SW480 (cell line): ENCODE measurements at places on chromosomes 3 and 15.
A peak's percentile ranks its signal among the peaks of the same experiment; 100 is the strongest.

GRCh38 chr3:117463276-117464115, 753.9 kb downstream of the TUSC7 start:
- no peak for DNase-seq

- DNase-seq: no peak
Observed at GRCh38 chr15:85496151-85496550, 115.7 kb downstream of the AKAP13 start.

- no peak for DNase-seq
Observed at GRCh38 chr3:179428876-179429548, 22.3 kb downstream of the GNB4 start.

DNA sequence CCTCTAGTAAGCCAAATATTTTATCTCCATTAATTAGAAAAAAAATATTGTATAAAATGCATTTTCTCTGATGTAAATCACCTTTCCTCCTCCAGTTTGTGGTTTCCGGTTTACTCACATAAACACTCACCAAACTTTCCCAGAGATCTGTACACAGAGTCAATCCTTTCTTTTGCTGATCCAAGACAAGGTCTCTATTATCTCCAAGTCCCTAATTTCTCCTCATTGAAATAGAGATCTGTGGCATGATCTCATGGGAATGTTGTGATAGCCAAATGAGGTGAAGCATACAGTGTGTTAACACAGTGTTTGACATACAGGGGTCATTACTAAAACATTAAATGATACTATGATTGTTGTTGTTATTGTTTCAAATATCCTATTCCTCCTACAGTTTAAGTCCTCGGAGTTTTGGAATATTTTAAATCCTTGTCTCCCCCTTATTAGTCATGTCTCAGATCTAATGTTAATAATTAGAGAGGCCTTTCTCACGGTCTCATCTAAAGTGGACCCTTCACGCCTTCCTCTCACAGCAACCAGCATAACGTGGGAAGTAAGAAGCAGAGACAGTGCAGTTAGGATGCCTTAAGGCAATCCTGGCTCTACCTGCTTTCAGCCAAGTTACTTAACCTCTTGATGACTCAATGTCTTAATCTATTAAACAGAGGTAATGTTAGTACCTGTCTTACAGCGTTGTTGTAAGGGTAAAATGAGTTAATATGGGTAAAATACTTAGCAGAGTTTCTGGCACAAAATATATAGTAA, 333.3 kb downstream of the GRM7 start:
- no peak for DNase-seq

- no peak for DNase-seq
Observed at GRCh38 chr3:194046995-194047645, 88.8 kb upstream of the HES1 start.

DNA sequence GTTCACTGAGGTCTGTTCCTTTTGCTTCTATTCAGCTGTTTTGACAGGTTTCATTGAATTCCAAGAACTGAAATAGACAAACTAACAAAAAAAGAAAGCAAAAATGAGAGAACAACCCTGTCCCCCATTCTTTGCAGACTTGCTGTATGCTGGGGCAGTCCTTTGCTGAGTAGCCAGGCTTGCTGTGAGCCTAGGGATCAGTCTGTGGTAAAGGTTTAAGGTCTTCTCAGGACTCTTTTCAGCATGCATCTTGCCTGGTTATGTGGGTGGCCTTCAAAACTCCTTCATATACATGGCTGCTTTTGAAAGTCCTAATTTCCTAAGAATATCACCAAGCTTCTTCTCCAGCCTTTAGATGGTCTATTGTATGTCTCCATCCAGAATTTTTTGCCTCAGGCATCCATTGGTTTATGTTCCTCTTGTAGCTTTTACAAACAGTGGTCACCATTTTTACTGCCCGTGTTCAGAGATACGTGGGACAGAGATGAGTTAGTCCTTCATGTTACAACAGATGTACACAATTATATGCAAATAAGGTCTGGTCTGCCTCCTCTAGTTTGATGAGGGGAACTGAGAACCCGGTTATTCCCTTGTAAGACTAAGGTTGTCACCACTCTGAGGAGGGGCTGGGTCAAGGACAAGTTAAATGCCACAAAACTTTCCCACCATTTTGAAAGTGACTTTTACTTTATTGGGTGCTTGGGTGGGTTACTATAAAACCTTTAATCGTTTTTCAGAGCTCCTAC, 41.4 kb downstream of the SACM1L start:
- DNase-seq: no peak

GRCh38 chr3:141093397-141093796, 42.2 kb downstream of the SPSB4 start:
- no peak for DNase-seq

DNA sequence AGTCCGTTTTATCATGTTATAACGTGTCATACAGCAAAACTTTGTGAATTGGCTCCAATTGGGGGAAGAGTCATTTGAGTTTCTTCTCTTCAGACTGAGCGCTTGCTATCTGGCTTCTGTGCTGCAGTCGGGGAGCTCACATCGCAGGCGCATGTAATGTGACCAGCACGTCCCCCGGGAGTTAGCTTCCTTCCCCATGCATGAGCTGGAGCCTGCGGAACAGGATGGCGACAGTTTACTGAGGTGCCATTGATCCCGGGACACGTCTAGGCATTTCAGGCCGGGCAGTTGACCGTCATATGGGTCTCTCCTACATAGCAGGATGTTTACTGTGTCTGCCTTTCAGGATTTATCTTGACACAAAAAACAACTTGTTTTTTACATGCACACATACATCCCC, 44.8 kb downstream of the CMTM8 start:
- DNase-seq: no peak

DNA sequence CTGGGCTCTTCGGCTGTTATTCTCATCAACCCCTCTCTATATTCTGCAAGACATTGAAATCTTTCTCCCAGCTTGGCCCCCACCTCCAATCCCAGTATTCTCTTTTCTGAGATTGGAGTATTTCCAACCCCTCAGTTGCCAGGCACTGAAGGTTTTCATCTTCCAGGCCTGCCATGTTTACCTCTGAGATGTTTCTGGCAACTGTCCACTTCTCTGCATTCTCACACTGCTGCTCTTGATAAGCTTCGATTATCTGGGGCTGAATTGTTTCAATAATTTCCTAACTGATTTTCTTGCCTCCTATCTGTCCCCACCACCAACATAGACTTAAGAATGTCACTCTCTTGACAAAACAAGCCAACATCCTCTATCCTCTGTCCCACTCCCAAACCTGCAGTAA, 1.4 kb upstream of the GPR156 start:
- no peak for DNase-seq

DNA sequence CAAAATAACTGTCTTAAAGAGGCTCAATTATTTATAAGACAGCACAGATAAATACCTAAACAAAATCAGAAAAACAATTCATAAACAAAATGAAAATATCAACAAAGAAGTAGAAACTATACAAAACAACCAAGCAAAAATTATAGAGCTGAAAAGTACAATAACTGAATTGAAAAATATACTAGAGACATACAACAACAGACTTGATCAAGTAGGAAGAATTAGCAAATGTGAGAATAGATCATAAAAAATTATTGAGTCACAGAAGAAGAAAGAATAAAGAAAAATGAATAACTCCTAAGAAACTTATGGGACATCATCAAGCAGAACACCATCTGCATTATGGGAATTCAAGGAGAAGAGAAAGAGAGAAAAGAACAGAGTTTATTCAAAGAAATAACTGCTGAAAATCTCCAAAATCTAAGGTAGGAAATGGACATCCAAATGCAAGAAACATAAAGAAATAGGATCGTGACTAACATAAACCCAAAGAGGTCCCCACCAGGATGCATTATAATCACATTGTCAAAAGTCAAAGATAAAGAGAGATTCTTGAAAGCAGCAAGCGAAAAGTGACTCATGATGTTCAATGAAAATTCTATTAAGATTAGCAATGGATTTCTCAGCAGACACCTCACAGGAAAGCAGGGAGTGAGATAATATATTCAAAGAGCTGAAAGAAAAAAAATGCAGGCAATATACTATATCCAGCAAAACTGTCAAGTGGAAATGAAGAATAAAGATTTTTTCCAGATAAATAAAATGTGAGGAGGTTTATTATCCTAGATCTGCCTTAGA, 85.9 kb downstream of the DCLK3 start:
- DNase-seq: no peak

- DNase-seq: peak; percentile 77
Observed at GRCh38 chr3:139111392-139112229, 66.9 kb upstream of the PRR23C start.

GRCh38 chr3:78506581-78507195, 1261.1 kb downstream of the ROBO1 start:
- DNase-seq: peak; percentile 31

- DNase-seq: peak; percentile 33
Observed at GRCh38 chr3:181718987-181719911, 7.5 kb downstream of the SOX2 start.

- no peak for DNase-seq
Observed at GRCh38 chr15:99662903-99663302, 70.3 kb downstream of the LYSMD4 start.

DNA sequence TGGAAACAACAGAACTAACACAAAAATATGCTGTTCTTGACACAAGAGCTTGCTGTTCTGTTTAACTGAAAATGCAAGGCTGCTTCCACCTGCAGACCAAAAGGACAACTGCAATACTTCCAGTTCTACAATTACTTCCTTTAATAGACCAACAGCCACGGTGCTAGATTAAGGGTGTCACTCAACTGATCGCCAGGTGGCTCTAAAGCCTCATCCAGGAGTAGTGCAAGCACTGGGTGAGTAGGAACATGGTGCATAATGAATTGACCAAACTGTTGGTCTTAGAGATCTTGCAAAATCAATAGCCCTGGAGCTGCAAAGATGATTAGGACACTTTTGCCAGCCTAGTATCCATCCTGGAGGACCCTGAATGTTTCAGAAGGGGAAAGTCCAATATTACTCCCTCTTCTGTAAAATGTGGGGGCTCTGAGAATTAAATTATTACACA, 3.6 kb upstream of the CLDN16 start:
- DNase-seq: peak; percentile 96

DNA sequence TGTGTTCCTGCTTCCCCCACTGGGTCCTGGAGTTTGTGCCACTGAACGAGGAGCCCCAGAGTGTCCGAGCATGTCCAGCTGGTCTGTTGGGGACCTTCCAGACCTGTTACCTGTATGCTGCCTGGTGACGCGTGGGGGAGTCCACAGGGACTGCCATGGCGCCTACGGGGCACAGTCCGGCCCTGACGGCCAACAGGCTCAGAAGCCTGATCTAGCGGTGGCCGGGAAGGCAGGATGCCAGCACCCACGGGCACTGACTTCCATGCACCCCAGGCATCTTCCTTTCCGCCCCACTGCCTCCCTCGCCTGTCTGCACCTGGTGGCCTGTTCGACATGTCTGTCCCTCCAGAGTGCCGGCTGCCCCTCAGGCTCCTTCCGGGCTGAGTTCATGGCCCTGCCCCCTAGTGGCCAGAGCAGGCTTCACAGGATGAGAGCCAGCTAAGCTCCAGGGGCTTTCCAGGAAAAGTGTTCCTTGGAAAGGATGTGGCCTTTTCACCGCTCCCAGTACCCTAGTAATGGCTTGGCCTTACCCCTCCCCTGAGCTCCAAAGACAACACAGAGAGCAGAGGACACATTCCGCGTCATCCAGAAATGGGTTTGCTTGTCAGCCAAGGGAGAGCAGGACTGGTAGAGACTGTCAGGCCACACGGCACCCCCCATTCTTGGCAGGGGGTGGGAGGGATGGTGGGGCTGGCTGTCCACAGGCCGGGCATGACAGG, 35.7 kb downstream of the NGRN start:
- DNase-seq: peak; percentile 47

GRCh38 chr15:100760357-100760903, 119.2 kb upstream of the ALDH1A3 start:
- DNase-seq: peak; percentile 33

GRCh38 chr3:54294214-54294613, 171.9 kb downstream of the CACNA2D3 start:
- DNase-seq: peak; percentile 8

DNA sequence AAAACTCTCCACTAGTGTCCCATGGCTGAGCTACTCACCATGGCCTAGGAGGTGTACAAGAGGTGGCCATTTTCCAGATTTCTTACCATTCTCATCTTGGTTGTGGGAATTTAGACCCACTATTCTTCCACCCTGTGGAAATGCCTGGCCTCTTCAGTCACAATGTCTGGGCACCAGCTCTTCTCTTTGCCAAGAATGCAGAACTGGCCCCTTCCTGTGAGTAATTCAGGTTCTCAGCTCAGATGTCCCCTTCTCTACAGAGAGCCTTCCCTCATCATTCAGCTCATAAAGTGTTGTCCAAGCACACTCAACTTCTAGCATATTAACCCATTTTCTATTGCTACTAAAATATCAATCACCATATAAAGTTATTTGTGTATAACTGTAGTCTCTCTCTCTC, 575.5 kb upstream of the KCNMB2 start:
- DNase-seq: no peak

DNA sequence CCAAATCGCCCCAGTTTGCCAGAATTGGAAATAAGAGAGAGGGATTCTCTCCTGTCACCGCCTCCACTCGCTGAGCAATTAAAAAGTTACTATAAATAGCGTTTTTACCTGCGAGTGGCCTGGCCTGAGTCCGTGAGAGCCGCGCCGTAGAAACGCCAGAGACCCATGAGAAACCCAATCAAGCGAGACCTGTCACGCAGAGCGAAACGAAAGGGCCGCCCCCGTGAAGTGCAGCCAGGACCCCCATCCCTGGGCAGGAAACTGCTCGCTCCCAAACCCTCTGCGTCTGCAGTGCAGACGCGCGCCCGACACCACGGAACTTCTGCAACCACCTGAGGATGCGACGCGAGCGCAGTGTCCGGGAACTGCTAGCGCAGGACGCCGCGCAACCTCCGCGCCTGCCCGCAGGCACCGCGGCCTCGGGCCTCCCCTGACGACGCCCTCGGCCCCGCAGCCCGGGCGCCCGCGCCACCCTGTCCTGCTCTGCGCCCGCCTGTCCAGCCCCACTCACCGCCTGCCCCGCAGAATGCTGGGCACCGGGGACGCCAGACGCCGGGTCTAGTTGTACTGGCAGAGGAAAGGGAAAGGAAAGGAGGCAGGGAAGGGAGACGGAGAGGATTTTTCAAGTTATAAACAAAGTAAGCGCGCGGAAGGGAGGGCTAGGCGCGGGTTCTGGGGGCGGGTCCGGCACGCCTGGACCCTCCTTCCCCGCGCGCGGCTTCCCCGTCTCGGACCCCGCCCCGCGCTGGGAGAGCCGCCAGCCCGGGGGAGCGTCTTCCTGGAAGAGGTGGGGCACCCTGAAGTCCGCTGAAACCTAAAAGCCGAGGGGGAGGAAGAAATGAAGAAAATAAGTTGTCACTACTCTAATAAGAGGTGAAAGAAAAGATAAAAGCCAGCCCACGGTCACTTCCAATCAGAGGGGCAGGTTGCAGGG, at the start of gene PLSCR4:
Gene PLSCR4, minus strand, starts transcription at position 657 of the 934 bp plus-strand sequence. CDS start 29,034 bp downstream, outside the sequence.
- DNase-seq: peak; percentile 16
